ENCODE measurements at places on chromosomes 11 and 22.

GRCh38 chr22:44337678-44338004 is 24.9 kb upstream of the SHISAL1 start:
- no peak for DNase-seq

DNA sequence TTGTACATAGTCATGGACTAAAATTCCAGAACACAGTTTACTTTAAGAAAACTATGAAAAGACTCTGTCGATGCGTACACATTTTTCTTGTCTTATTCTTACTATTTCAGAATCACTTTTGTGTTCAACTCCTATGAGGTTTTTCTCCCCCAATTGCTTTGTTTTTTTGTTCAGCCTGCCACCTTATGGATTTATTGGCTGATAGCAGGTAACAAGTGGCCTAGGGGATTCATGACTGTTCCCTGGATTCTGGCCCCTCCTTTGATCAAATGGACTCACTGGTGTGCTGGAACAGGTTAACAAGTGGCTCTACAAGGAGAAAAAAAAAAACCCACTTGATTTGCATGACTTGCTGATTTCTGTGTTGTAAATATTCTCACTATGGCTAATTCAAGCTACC is 10.6 kb downstream of the MMP20 start:
- no peak for DNase-seq

DNA sequence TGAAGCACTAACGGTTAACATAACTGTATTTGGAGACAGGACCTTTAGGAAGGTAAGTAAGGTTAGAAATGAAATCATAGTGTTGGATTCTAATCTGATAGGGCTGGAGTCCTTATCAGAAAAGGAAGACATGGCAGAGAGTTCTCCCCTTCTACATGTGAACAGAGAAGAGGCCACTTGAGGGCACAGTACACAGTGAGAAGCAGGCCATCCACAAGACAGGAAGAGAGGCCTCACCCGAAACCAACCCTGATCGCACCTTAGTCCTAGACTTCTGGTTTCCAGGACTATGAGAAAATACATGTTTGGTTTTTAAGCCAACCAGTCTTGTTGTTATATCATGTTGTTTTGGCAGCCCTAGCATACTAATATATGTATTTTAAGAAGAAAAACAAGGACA is 170.0 kb downstream of the LRRC4C start:
- no peak for DNase-seq

DNA sequence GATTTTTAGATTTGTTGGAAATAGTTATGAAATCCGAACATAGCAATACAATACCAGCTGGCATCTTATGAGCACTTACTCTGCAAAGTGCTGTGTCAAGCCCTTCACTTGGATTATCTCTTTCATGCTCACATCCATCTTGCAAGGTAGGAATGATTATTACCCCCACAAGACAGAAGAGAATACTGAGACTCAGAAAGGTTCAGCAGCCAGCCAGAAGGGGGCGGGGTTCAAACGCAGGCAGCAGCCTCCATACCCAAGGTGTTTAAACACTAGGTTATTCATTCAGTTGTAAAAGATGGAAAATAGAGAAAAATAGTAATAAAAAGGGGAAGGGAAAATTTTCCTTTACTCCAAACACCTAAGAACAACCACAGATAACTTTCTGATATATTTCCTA is 158.5 kb downstream of the CCDC34 start:
- DNase-seq: no peak

Data from central memory CD8-positive, alpha-beta T cell (primary cell).